ENCODE measurements at places on chromosomes 1 and 21. TPM values are rescaled to one million over a fixed set of nuclear protein-coding genes. Genes with fewer than 3 reads are reported as not detected.

UBE2U gene
- polyA plus RNA-seq = not detected

C1orf52 gene
- polyA plus RNA-seq = 23.9 TPM

RASAL2 gene
- 15.5 TPM for polyA plus RNA-seq

VWA5B1 gene
- not detected for polyA plus RNA-seq

CD1E gene
- not detected for polyA plus RNA-seq

ADAM30 gene
- polyA plus RNA-seq = not detected

ANKRD35 gene
- polyA plus RNA-seq = 2.6 TPM

ELK4 gene
- polyA plus RNA-seq = 14.0 TPM

MECR gene
- polyA plus RNA-seq = 16.2 TPM

GRCh38 chr1:119220991-119221390, 80.5 kb upstream of the WARS2 start:
- DNase-seq = no peak

DNA sequence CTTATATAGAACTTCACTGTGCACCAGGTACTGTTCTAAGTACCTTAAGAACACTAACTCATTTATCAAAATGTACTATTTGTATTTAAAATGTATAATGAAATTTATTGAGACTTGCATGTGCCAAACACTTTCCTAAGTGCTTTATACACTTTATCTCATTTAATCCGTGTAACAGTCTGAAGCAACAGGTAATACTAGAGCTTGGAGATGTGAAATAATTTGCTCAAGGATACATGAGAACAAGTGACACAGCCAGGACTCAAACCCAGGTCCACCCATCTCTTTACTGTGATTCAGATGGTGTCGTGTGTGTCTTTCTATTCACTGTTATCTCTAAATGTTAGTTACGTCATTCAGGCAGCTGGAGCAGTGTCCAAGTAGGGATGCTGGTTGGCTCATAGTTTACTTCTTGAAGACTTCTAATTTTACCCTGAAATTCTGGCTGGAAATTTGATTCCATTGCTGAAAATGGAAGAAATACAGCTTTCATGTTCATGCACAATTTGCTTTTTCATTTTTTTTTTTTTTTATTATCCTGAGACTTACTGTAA, 169.7 kb upstream of the UBE2U start:
- no peak for DNase-seq

- no peak for DNase-seq
These were observed 570.1 kb upstream of the CXADR start for GRCh38 chr21:16942703-16943102.

DNA sequence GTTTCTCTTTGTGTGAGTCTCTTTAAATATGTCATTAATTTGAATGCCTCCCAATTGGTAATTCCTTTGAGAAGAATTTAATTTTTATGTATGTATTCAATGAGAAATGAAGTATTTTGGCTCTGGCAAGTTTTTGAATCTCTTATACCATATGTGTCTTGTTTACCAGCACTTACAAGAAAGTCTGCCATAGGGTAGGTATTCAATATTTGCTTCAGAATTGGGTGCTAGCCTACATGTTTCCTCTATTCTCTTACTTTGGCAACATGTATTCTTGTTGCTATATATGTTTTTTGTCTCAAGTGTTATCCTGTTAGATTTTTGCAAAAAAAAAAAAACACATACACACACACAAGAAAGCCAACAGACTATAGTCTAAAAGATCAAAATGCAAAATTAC, 350.5 kb upstream of the PRMT6 start:
- DNase-seq = no peak

DNA sequence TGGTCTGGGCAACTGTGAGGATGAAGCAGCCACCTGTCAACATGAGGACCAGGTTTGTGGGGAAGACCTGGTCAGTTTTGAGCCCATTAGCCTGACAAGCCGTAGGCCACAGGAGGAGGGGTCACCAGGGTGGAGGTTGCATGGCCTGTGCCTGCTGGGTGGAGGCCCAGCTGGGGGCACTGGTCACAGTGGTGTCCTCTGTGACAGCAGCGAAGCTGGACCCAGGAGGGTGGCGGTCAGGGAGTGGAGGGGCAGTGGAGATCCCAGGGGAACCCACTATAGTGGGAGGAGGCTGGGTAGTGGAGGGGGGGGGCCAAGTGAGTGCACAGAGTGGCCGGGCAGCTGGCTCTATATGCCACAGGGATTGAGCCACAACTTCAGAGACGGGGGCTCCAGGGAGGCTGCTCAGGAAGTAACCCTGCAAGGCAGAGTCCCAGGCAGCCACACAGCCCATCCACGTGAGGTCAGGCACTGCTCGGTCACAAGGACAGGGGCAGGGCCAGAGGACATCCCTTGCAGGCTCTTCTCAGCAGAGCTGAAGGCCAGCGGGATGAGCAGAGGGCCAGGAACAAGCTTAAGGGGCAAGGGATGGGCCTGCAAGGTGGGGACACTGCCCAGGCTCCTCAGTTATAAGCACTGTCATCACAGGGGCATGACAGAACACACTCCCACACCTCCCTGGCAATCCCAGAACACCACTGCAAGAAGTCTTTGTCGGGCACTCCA, 2.3 kb upstream of the C1orf35 start:
- DNase-seq = no peak

GRCh38 chr1:35605071-35605866, 32.2 kb downstream of the TFAP2E start:
- no peak for DNase-seq

DNA sequence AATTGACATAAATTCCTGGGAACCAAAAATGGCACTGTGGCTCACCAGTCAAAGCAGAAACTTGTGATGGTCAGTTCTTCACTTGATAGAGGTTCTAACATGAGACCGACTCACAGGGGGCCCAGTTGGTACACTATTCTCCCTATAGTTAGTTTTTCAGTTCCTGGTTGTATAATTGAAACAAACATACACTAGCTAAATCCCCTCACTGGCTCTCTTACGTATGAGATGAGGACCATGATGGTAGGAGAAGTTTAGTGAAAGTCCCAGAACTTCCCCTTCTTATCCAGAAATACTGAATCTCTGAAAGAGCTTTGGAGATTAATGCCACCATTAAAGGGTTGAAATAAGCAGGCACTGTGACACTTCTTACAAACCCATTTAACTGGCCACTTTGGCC, 2.8 kb upstream of the S100B start:
- DNase-seq = no peak

DNA sequence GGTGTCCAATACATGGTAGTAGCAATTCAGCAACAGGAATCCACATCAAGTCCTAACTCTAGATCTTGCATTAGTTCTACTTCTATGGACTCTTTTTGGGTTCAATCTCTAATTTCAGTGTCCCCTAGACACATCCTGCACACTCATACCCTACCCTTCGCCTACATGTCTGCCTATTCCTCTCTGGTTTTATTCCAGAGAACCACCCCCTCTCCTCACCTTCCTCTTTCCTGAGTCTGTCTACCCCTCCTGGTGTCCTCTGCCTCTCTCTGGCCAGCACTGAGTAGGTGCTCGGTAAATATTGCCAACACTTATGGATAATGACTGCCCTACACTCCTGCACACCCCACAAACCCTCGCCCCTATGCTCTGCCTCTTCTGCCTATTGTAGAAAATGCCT, 9.5 kb downstream of the TAL1 start:
- no peak for DNase-seq

- DNase-seq = no peak
These were observed 23.2 kb upstream of the PRDX6 start for GRCh38 chr1:173453982-173454381.

GRCh38 chr1:65687428-65688214, 105.1 kb upstream of the PDE4B start:
- DNase-seq = peak; percentile 86

DNA sequence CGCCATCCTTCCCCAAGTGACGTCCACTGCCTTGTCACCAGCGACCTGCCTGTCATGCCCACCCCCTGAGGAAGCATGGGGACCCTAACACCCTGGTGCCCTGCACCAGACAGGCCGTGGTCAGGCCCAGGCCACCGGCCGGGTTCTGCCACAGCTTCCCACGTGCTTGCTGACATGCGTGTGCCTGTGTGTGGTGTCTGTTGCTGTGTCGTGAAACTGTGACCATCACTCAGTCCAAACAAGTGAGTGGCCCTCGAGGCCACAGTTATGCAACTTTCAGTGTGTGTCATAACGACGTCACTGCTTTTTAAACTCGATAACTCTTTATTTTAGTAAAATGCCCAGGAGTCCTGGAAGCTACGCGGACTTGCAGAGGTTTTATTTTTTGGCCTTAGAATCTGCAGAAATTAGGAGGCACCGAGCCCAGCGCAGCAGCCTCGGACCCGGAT, 8.5 kb upstream of the CTRC start:
- DNase-seq = no peak

GRCh38 chr1:77392486-77392885, 110.7 kb downstream of the AK5 start:
- DNase-seq = no peak

DNA sequence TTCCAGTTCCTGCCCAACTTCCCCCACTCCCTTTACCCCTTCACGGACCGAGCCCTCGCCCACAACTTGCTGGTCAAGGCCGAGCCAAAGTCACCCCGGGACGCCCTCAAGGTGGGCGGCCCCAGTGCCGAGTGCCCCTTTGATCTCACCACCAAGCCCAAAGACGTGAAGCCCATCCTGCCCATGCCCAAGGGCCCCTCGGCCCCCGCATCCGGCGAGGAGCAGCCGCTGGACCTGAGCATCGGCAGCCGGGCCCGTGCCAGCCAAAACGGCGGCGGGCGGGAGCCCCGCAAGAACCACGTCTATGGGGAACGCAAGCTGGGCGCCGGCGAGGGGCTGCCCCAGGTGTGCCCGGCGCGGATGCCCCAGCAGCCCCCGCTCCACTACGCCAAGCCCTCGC, 42.1 kb upstream of the ARHGEF16 start:
- no peak for DNase-seq

- DNase-seq = peak; percentile 85
These were observed 15.2 kb upstream of the GPR153 start for GRCh38 chr1:6275826-6276782.

DNA sequence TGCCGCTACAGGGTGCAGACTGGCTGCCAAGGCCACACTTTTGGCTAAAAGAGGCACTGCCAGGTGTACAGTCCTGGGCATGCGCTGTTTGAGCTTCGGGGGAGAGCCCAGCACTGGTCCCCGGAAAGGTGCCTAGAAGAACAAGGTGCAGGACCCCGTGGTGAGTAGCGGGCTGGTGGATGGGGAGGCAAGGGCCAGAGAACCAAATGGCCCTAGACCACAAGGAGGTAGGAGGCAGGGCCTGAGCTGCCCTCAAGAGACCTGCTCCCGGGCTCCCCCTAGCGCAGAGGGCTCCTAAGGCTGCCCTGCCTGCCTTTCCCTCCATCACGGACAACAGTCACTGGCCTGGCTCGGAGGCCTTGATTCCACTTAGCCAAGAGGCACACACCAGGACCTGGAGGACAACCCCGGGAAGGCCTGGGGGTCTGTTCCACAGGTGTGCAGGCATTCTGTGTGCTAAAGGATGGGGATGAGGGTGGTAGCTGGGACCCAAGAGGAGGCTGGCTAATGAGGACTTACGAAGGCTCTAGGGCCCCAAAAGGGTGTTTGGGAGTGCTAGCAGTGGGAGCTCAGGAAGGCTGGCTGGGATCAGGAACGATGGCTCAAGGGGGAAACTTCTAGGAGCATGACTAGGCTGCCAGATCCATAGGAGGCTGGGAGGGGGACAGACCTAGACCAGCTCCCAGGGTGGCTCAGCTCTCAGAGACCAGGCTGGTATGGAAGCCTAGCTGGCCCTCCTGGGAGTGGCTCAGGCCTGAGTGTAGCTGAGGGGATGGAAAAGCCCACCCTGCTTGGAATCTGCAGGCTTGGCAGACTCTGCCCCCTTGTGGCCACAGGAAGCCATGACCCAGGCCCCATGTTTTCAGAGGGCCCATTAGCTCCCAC, 742 bp downstream of the ARTN start:
- DNase-seq = peak; percentile 72

GRCh38 chr1:215459136-215459535, 108.0 kb upstream of the KCTD3 start:
- no peak for DNase-seq

Measured in ovary (tissue), 10 donors.